ENCODE measurements at places on chromosomes 6 and 20. TPM values are rescaled to one million over a fixed set of nuclear protein-coding genes. Genes with fewer than 3 reads are reported as not detected.

DZANK1 gene
- 2.1 TPM for total RNA-seq

TCF21 gene
- 0.06 TPM for total RNA-seq

SHLD1 gene
- 6.8 TPM for total RNA-seq

B3GAT2 gene
- total RNA-seq: not detected

PRRT1 gene
- 0.58 TPM for total RNA-seq

PDE10A gene
- 22.6 TPM for total RNA-seq

ZNF334 gene
- total RNA-seq: not detected

HMGA1 gene
- total RNA-seq: 601 TPM

FHL5 gene
- total RNA-seq: not detected

MRPS18B gene
- 114 TPM for total RNA-seq

ID4 gene
- total RNA-seq: 0.86 TPM

Measured in A549 treated with AZD2906 at 1 μM for 4 hours (cell line).